ENCODE measurements at places on chromosomes 7 and 10.

GRCh38 chr7:47283497-47284131 is 298.3 kb downstream of the TNS3 start:
- no peaks in the 10 kb centered on the region for H3K27me3 ChIP-seq
- H3K4me3 ChIP-seq, result no peak overlapping the region
- no peak overlapping the region for H3K27ac ChIP-seq
- H3K36me3 ChIP-seq, result peaks cover 15% of the 10 kb centered on the region
- DNase-seq, result no peak

DNA sequence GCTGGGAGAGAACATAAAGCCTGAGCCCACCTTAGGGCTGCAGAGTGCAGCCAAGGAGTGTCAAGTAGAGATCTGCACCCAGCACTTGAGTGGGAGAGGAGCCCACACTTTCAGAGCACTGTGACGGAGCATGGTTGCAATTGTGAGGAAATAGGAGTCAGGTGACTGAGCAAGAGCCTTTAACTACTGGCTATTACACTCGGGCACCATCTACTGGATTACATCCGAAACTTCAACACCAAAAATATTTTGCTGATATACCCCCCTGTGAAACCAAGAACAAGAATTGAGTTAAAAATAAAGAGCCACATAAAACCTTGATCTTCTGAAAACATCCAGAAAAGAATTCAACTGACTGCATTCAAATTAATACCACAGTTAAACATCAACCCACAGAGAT is 657.9 kb downstream of the NXPH1 start:
- H3K27ac ChIP-seq, result no peak overlapping the region
- H3K27me3 ChIP-seq, result no peaks in the 10 kb centered on the region
- H3K4me1 ChIP-seq, result no peaks in the 10 kb centered on the region
- no peaks in the 10 kb centered on the region for H3K36me3 ChIP-seq
- H3K4me3 ChIP-seq, result no peak overlapping the region

DNA sequence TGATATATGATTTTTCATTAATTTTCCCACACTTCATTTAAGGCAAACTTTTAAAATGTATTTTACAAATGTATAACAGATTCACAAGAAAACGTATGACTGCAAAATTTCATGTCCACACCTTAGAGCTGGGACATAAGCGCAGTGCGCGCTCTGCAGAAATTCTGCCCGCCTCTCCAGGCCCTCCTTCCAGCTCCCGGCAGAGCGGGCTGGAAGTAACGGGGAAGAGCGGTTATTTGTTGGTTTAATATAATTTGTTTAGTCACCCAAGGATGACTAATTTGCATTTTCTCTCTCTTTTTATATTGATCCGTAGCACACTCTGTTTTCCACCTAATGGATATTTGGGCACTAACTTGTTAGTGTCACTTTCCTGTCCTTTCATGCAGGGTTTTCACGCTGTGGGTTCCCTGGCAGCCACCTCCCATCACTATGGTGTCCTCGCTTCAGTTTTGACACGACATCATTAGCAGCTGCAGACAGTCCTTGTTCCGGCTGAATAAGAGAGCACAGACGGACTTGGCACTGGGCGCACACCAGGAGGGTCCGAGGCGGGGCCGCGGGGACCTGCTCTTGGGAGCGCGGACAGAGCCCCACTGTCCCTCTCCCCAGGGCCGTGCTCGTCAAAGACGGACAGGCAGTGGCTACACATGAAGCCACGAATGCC is 129.2 kb upstream of the SEC61G start:
- no peaks in the 10 kb centered on the region for H3K27me3 ChIP-seq
- H3K27ac ChIP-seq, result no peak overlapping the region
- DNase-seq, result no peak
- peak overlapping the region; percentile 38 for H3K4me3 ChIP-seq

DNA sequence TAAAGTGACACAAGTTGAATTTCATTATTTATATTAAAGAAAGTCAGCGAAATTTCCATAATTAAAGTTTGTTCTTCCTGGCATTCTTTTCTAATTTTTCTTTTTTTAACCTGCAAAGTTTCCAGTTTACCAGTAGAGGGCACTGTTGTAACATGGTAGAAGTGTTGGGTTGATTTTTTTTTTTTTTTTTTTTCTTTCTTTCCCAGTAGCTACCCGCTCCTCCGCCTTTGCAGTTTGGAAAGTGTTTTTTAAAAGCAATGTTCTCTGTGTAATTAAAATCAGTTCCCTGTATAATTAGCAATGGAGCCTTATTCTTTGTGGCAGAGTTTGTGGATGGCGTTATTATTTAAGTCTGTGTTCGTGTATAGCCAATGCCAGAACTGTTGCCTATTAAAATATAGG is 53.7 kb downstream of the TAF3 start:
- no peaks in the 10 kb centered on the region for H3K27me3 ChIP-seq
- H3K36me3 ChIP-seq, result no peaks in the 10 kb centered on the region
- H3K27ac ChIP-seq, result no peak overlapping the region
- no peak for DNase-seq
- H3K4me1 ChIP-seq, result no peaks in the 10 kb centered on the region

- H3K36me3 ChIP-seq, result no peaks in the 10 kb centered on the region
- no peak overlapping the region for H3K27ac ChIP-seq
- no peak for DNase-seq
- H3K27me3 ChIP-seq, result no peaks in the 10 kb centered on the region
Observed at GRCh38 chr10:43218951-43219837, 47.7 kb downstream of the RASGEF1A start.

GRCh38 chr7:2028733-2029132 is 204.0 kb downstream of the MAD1L1 start:
- H3K4me3 ChIP-seq, result no peak overlapping the region
- H3K4me1 ChIP-seq, result peaks cover 5% of the 10 kb centered on the region
- H3K27ac ChIP-seq, result no peak overlapping the region
- DNase-seq, result no peak
- H3K36me3 ChIP-seq, result no peaks in the 10 kb centered on the region

DNA sequence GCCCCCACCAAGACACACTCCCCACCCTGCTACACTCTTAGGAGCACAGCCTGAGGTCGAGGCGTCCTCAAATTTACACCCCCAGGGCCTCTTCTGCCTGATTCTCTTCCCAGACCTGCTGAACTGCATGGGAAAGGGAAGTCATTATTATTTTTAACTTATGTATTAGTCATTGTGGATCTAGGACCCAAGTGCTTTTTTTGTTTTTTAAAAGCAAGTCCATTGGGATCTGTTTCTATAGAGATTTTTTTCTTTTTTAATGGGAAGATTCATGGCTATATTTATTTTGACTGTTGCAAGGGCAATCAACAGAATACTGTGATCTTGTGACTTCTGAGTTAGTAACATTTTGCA is 203.8 kb downstream of the ZMYND11 start:
- H3K27me3 ChIP-seq, result no peaks in the 10 kb centered on the region
- H3K27ac ChIP-seq, result no peak overlapping the region
- no peaks in the 10 kb centered on the region for H3K4me1 ChIP-seq
- no peak overlapping the region for H3K4me3 ChIP-seq
- H3K36me3 ChIP-seq, result peaks cover 3% of the 10 kb centered on the region

DNA sequence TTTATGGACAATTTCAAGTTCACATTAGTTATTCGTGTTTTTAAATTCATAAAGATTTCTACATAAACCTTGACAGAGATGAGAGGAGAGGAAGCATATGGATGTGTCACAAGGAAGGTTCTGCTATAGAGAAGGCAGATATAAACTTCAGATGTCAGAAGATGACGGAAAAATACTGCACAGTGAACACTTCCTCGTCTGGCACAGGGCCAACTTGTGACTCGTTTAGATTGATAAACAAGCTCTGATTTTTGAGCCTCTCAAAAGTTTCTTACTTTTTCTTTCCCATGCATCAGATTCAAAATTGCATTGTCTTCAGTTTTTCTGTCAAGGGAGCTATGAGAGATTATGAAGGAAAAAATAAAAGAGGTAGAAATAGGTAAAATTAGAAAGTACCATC is 156.4 kb upstream of the MINDY3 start:
- DNase-seq, result no peak
- no peaks in the 10 kb centered on the region for H3K36me3 ChIP-seq
- no peaks in the 10 kb centered on the region for H3K4me1 ChIP-seq
- H3K27me3 ChIP-seq, result no peaks in the 10 kb centered on the region

- no peaks in the 10 kb centered on the region for H3K36me3 ChIP-seq
- DNase-seq, result no peak
- H3K27ac ChIP-seq, result no peak overlapping the region
- no peaks in the 10 kb centered on the region for H3K4me1 ChIP-seq
Observed at GRCh38 chr7:111104710-111105109, 13.8 kb downstream of the LRRN3 start.

GRCh38 chr7:24340727-24341126 is 56.7 kb downstream of the NPY start:
- H3K27ac ChIP-seq, result no peak overlapping the region
- peaks cover 9% of the 10 kb centered on the region for H3K27me3 ChIP-seq
- no peak overlapping the region for H3K4me3 ChIP-seq
- H3K4me1 ChIP-seq, result peaks cover 7% of the 10 kb centered on the region
- no peak for DNase-seq
- H3K36me3 ChIP-seq, result no peaks in the 10 kb centered on the region

DNA sequence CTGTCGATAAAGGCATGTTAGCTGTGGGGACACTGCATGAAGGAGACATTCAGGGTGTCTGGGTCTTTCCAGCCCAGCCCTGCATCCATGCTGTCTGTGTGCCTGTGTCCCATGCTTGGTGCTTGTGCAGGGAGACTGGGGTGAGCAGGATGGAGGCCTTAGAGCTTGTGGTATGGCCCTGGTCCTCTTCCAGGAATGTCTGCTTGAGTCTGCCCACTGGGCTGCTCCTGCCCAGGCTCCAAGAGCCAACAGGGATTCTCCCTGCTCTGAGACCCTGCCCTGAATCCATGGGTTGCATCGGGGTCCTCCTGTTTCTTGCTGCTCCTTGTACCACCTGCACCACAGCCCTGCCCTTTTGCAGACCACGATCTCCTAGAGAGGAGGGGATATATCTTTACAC is 31.4 kb upstream of the ARHGAP22 start:
- H3K4me1 ChIP-seq, result no peaks in the 10 kb centered on the region
- H3K27me3 ChIP-seq, result no peaks in the 10 kb centered on the region
- DNase-seq, result no peak
- H3K36me3 ChIP-seq, result no peaks in the 10 kb centered on the region
- no peak overlapping the region for H3K27ac ChIP-seq
- no peak overlapping the region for H3K4me3 ChIP-seq

DNA sequence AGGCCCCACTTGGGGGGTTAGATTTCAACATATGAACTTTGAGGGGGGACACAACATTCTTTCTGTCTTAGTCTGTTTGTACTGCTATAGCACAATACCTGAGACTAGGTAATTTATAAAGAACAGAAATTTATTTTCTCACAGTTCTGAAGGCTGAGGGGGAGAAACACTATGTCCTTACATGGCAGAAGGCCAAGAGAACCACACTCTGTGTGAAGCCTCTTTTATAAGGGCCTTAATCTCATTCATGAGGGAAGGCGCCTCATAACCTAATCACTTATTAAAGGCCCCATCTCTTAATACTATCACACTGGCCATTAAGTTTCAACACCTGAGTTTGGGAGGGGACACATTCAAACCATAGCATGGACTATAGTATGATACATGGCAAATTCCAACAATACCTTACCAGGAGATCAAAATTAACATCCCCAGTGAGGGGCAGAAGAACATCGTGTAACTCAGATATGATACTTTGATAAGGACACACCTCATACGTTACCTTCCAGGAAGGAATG is 9.3 kb upstream of the PDLIM1 start:
- H3K4me3 ChIP-seq, result no peak overlapping the region
- no peak for DNase-seq
- peaks cover 2% of the 10 kb centered on the region for H3K4me1 ChIP-seq
- H3K27ac ChIP-seq, result no peak overlapping the region

DNA sequence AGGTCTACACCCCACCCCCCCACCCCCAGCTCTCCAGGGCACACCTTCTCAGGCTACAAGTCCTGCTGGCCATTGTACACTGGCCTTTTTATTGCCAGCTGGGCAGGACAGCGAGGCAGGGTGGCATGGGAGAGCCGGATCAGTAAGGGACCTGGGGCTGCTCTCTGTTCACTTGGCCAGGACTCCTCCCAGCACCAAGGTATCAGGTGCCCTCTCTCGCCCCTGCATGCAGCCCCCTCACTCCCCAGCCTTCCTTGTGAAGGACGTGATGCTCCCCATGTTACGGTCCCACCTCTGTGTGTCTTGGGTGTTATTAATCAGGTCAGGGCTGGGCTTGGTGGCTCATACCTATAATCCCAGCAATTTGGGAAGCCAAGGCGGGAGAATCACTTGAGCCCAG is 26.3 kb downstream of the PODXL start:
- no peaks in the 10 kb centered on the region for H3K27me3 ChIP-seq
- DNase-seq, result no peak
- H3K4me1 ChIP-seq, result peaks cover 8% of the 10 kb centered on the region
- H3K4me3 ChIP-seq, result no peak overlapping the region
- H3K27ac ChIP-seq, result no peak overlapping the region
- H3K36me3 ChIP-seq, result peaks cover 8% of the 10 kb centered on the region

GRCh38 chr10:114687459-114687858 is 29.4 kb upstream of the ABLIM1 start:
- H3K27ac ChIP-seq, result no peak overlapping the region
- H3K4me3 ChIP-seq, result no peak overlapping the region
- H3K36me3 ChIP-seq, result no peaks in the 10 kb centered on the region
- H3K4me1 ChIP-seq, result no peaks in the 10 kb centered on the region
- no peaks in the 10 kb centered on the region for H3K27me3 ChIP-seq

GRCh38 chr10:71766717-71767419 is 6.5 kb downstream of the VSIR start:
- H3K36me3 ChIP-seq, result no peaks in the 10 kb centered on the region
- DNase-seq, result no peak
- 0 out of 2 replicates have a peak, but pooled peaks cover 1% of the 10 kb centered on the region for H3K4me1 ChIP-seq
- no peak overlapping the region for H3K4me3 ChIP-seq
- no peaks in the 10 kb centered on the region for H3K27me3 ChIP-seq
- H3K27ac ChIP-seq, result no peak overlapping the region

GRCh38 chr10:133062635-133063034 is 25.1 kb upstream of the ADGRA1 start:
- no peaks in the 10 kb centered on the region for H3K36me3 ChIP-seq
- H3K4me3 ChIP-seq, result no peak overlapping the region
- H3K4me1 ChIP-seq, result no peaks in the 10 kb centered on the region
- no peak for DNase-seq

DNA sequence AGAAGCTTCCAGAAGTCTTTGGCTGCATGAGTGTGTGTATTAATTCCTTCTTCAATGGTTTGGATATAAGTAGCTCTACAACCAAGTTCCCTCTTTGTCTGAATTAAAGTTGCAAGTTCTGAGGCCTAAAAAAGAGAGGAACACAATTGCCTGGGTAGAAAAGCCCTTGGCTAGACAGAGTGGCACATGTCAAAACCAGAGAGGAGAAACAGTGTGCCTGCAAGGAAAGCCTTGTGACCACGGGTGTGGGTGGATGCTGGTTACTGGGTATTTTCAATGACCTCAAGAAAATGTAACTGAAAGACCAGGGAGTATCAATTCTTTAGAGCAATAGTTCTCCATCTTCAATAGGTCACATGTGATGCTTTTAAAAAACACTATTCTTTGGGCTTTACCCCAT is 148.3 kb downstream of the SVIL start:
- no peak overlapping the region for H3K27ac ChIP-seq
- no peaks in the 10 kb centered on the region for H3K4me1 ChIP-seq
- H3K4me3 ChIP-seq, result no peak overlapping the region

GRCh38 chr7:127566242-127566641 is 19.2 kb downstream of the GCC1 start:
- H3K4me3 ChIP-seq, result no peak overlapping the region
- no peak for DNase-seq
- no peaks in the 10 kb centered on the region for H3K36me3 ChIP-seq

GRCh38 chr7:125828153-125828700 is 898.6 kb upstream of the POT1 start:
- DNase-seq, result no peak
- no peak overlapping the region for H3K27ac ChIP-seq
- no peak overlapping the region for H3K4me3 ChIP-seq
- no peaks in the 10 kb centered on the region for H3K27me3 ChIP-seq
- H3K36me3 ChIP-seq, result no peaks in the 10 kb centered on the region
- no peaks in the 10 kb centered on the region for H3K4me1 ChIP-seq

- H3K27me3 ChIP-seq, result no peaks in the 10 kb centered on the region
- no peak overlapping the region for H3K27ac ChIP-seq
- H3K4me3 ChIP-seq, result no peak overlapping the region
- DNase-seq, result no peak
Observed at GRCh38 chr10:89245802-89246201, 5.8 kb downstream of the LIPA start.
